Prostate gland (tissue), 2 donors: ENCODE measurements at places on chromosomes 1 and 21.

- no peak overlapping the region for H3K4me3 ChIP-seq
- no peaks in the 10 kb centered on the region for H3K36me3 ChIP-seq
- no peaks in the 10 kb centered on the region for H3K4me1 ChIP-seq
- no peak overlapping the region for H3K27ac ChIP-seq
- no peaks in the 10 kb centered on the region for H3K27me3 ChIP-seq
- DNase-seq: no peak
These were observed 30.7 kb downstream of the DMBX1 start for GRCh38 chr1:46520063-46520911.

- H3K36me3 ChIP-seq: no peaks in the 10 kb centered on the region
- DNase-seq: no peak
- H3K4me1 ChIP-seq: no peaks in the 10 kb centered on the region
- H3K4me3 ChIP-seq: no peak overlapping the region
These were observed 6.8 kb downstream of the PFKFB2 start for GRCh38 chr1:207059881-207060280.

DNA sequence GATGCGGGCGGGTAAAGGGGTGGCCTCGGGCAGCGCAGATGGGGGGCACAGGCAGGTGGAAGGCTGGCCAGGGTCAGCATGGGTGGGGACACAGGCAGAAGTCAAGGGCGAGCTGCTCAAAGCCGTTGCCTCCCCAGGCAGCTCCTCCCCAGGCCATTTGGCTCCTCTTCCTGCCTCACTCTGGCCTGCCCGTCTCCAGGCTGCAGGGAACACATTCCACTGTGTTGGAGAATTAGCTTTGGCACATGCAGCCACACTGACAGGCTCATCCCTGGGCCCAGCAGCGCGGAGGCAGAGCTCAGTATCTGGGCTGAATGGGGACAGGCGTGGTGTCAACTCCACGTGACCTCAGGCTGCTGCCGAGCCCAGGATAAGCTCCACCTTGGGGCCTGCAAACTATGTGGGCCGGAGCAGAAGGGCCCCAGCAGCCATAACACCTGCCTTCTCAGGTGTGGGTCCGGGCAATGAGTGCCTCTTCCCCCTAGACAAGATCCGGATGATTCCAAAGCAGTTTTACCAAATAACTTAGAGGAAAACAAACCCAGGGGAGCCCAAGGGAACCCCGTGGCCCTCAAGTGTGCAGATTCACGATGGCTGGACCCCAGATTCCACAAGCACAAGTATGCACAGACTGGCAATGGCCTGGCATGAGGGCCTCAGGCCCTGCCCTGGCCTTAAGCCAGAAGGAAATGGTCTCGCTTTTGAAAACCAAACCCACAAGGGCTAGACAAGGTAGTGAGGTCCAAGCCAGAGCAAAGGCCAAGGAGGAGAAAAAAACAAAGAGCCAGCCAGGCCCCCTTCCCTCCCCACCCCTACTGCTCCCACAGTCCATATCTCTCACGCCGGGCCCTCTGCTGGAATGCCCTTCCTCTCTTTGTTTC lies 40.2 kb downstream of the HSPG2 start:
- H3K27me3 ChIP-seq: no peaks in the 10 kb centered on the region
- no peak overlapping the region for H3K4me3 ChIP-seq
- peaks cover 22% of the 10 kb centered on the region for H3K4me1 ChIP-seq
- peak overlapping the region; percentile 52 for H3K27ac ChIP-seq
- no peaks in the 10 kb centered on the region for H3K36me3 ChIP-seq

GRCh38 chr1:219689774-219690173 lies 76.9 kb upstream of the ZC3H11B start:
- H3K4me1 ChIP-seq: no peaks in the 10 kb centered on the region
- no peak for DNase-seq
- H3K27ac ChIP-seq: no peak overlapping the region
- no peaks in the 10 kb centered on the region for H3K36me3 ChIP-seq
- H3K4me3 ChIP-seq: no peak overlapping the region
- H3K27me3 ChIP-seq: no peaks in the 10 kb centered on the region

- no peak overlapping the region for H3K27ac ChIP-seq
- no peak for DNase-seq
- no peaks in the 10 kb centered on the region for H3K27me3 ChIP-seq
- H3K4me1 ChIP-seq: no peaks in the 10 kb centered on the region
- H3K4me3 ChIP-seq: no peak overlapping the region
- no peaks in the 10 kb centered on the region for H3K36me3 ChIP-seq
These were observed 17.8 kb downstream of the ZNF670 start for GRCh38 chr1:247060771-247061170.

GRCh38 chr1:168319691-168320090 lies 39.0 kb downstream of the TBX19 start:
- no peak for DNase-seq
- H3K27ac ChIP-seq: no peak overlapping the region
- H3K36me3 ChIP-seq: no peaks in the 10 kb centered on the region
- H3K4me3 ChIP-seq: no peak overlapping the region
- no peaks in the 10 kb centered on the region for H3K27me3 ChIP-seq

GRCh38 chr1:32767156-32767555 lies 50.0 kb downstream of the YARS1 start:
- peak; percentile 51 for DNase-seq
- no peak overlapping the region for H3K4me3 ChIP-seq
- peaks cover 35% of the 10 kb centered on the region for H3K4me1 ChIP-seq

DNA sequence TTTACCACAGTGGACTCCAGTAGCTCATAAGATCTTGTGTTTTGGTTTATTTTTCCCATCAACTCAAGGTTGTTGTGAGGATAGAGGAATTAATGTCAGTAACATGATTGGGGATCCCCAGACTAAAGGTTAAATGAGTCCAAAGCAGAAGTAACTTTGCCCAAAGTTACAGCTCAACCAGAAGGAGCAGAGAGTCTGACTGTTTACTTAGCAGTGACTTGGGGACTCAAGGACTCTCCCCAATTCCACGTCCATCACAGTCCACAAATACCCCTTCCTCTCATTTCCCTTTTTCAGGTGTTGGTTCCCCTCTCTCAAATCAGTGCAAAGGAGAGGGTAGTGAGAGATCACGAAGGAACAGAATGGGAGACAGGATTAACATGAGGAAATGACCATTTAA lies 4.0 kb upstream of the ETV3 start:
- no peak for DNase-seq
- no peaks in the 10 kb centered on the region for H3K27me3 ChIP-seq
- H3K27ac ChIP-seq: no peak overlapping the region

GRCh38 chr1:185916861-185917260 lies 182.7 kb downstream of the HMCN1 start:
- H3K27ac ChIP-seq: no peak overlapping the region
- no peak overlapping the region for H3K4me3 ChIP-seq
- H3K36me3 ChIP-seq: no peaks in the 10 kb centered on the region
- no peak for DNase-seq

- H3K27ac ChIP-seq: no peak overlapping the region
- H3K4me3 ChIP-seq: no peak overlapping the region
- no peaks in the 10 kb centered on the region for H3K27me3 ChIP-seq
- DNase-seq: no peak
- no peaks in the 10 kb centered on the region for H3K4me1 ChIP-seq
These were observed 25.4 kb downstream of the UMODL1 start for GRCh38 chr21:42096566-42096965.

- H3K27me3 ChIP-seq: no peaks in the 10 kb centered on the region
- peaks cover 1% of the 10 kb centered on the region for H3K4me1 ChIP-seq
- H3K4me3 ChIP-seq: no peak overlapping the region
- no peak overlapping the region for H3K27ac ChIP-seq
- DNase-seq: peak; percentile 72
These were observed 2.1 kb upstream of the GRHL3 start for GRCh38 chr1:24317081-24317480.

DNA sequence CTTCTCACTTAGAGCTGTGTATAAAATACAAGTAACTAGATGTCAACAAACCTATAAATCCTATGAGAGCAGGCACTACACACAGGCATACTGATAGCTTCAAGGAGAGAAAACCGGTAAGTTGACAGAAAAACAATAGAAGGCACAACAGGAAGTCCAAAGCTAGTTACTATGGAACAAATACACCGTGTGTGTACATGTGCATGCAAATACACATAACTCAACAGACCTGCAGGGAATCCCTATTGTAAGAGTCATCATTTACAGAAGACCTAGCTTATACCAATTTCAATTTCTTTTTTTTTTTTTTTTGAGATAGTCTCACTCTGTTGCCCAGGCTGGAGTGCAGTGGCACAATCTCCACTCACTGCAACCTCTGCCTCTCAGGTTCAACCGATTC lies 26.3 kb downstream of the JAK1 start:
- no peak overlapping the region for H3K27ac ChIP-seq
- H3K4me1 ChIP-seq: no peaks in the 10 kb centered on the region
- no peaks in the 10 kb centered on the region for H3K36me3 ChIP-seq
- H3K27me3 ChIP-seq: no peaks in the 10 kb centered on the region

- DNase-seq: peak; percentile 70
- H3K4me1 ChIP-seq: no peaks in the 10 kb centered on the region
- H3K4me3 ChIP-seq: no peak overlapping the region
- H3K36me3 ChIP-seq: no peaks in the 10 kb centered on the region
- H3K27ac ChIP-seq: peak overlapping the region; percentile 55
These were observed 42.1 kb upstream of the SRP9 start for GRCh38 chr1:225735252-225736149.

- no peak overlapping the region for H3K4me3 ChIP-seq
- no peaks in the 10 kb centered on the region for H3K27me3 ChIP-seq
- no peaks in the 10 kb centered on the region for H3K4me1 ChIP-seq
- H3K27ac ChIP-seq: no peak overlapping the region
- DNase-seq: no peak
These were observed 99.2 kb downstream of the PLPPR4 start for GRCh38 chr1:99363531-99363930.

GRCh38 chr1:154982897-154983648 lies at the start of gene FLAD1:
Gene FLAD1, plus strand, starts transcription at chr1:154983344. Its CDS starts 351 bp downstream, at chr1:154983695.
- H3K4me1 ChIP-seq: peaks cover 6% of the 10 kb centered on the region
- no peaks in the 10 kb centered on the region for H3K27me3 ChIP-seq
- peak within 1 kb of the TSS; percentile 58 for H3K27ac ChIP-seq
- peak within 1 kb of the TSS; percentile 54 for H3K4me3 ChIP-seq

DNA sequence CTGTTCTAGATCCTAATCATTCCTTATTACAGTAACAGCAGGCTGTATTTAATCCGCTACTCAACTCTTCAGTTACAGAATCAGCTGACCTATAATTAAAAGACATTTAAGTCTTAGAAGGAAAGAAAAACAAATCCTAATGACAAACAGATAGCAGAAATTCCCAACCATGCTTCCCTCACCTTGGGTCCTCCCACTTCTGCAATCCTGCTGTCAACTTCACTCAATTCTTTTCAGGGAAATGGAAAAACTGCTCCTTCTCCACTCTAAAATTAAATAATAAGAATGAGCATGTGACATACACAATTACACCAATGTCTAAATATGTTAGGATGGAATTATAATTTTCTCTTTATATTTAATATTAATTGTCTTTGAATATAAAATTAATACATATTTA lies 182.6 kb upstream of the LYPLAL1 start:
- no peak overlapping the region for H3K4me3 ChIP-seq
- H3K27me3 ChIP-seq: no peaks in the 10 kb centered on the region
- DNase-seq: no peak
- no peak overlapping the region for H3K27ac ChIP-seq

- H3K4me1 ChIP-seq: no peaks in the 10 kb centered on the region
- no peaks in the 10 kb centered on the region for H3K27me3 ChIP-seq
- H3K4me3 ChIP-seq: no peak overlapping the region
- H3K27ac ChIP-seq: no peak overlapping the region
These were observed 99.2 kb downstream of the CTH start for GRCh38 chr1:70509996-70510876.

GRCh38 chr1:24105368-24106160 lies 6.4 kb downstream of the MYOM3 start:
- no peaks in the 10 kb centered on the region for H3K4me1 ChIP-seq
- no peak for DNase-seq
- no peak overlapping the region for H3K4me3 ChIP-seq
- H3K27ac ChIP-seq: no peak overlapping the region

DNA sequence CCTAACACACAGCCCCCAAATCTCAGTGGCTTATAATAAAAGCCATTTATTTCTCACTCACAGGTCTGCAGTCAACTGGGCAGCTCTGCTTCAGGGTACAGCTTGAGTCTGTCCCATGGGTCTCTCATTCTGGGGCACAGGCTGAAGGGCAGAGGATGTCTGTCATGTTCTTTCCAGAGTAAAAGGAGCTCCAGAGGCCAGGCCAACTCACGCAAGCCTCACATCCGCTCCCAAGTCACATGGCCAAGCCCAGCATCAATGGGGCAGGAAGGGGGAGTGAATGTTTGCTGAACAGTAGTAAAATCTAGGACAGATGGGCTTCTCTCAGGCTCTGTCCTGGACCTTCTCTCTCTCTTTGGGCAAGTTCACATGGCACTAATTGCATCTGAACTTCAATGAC lies 7.1 kb upstream of the SSBP3 start:
- no peaks in the 10 kb centered on the region for H3K4me1 ChIP-seq
- no peaks in the 10 kb centered on the region for H3K27me3 ChIP-seq
- H3K36me3 ChIP-seq: no peaks in the 10 kb centered on the region
- no peak overlapping the region for H3K27ac ChIP-seq

DNA sequence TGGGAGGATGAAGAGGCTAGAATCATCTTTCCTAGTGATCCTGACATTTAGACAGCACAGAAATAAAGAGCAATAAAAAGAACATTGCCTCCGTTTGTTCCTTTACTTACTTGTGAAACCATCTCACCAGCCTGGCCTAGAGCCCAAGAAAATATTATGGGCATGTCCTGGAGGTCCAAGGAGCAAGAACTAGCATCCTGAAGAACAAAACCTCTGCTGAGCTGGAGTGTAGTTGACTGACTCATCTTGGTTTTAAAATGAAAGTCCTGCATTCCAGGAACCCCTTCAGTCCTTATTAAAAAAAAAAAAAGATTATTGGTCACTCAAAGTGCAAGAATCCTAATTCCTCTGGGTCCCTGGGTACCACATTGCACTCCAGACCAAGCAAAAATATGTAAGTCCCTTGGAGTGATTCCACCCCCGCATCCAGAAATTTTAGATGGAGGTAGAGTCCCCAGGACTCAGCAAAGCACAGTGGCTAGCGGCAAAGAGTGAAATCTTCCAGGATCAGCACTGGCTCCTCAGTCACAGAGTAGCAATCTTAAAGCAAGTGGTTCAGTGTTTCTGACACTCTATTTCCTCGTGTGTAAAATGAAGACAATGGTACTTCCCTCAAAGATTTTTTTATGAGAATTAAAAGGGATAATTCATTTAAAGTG lies 7.0 kb downstream of the SMCP start:
- no peak overlapping the region for H3K27ac ChIP-seq
- no peak overlapping the region for H3K4me3 ChIP-seq
- no peaks in the 10 kb centered on the region for H3K36me3 ChIP-seq
- H3K27me3 ChIP-seq: no peaks in the 10 kb centered on the region

DNA sequence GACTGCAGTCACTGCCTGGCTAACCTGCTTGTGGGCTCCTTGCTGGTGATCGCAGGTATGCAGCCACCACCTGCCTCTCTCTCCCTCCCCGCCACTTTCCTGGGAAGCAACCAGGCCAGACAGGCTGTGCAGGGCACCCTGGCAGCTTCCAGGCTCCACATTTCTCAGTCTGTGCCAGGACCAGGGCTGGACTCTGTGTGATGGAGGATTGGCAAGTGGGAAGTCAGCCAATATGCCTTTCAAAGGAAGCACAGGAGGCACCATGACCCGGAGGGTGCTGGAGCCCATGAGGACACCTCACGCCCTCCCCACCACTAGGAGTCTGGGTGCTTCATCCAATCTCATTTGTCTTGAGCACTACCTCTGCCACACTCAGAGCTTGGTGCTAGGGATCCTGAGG lies 15.8 kb upstream of the DISP3 start:
- no peak overlapping the region for H3K27ac ChIP-seq
- H3K27me3 ChIP-seq: no peaks in the 10 kb centered on the region
- H3K36me3 ChIP-seq: no peaks in the 10 kb centered on the region
- H3K4me3 ChIP-seq: no peak overlapping the region
